ENCODE measurements at places on chromosomes 11 and 22.

- DNase-seq: no peak
- no peak overlapping the region for H3K4me3 ChIP-seq
- H3K27ac ChIP-seq: no peak overlapping the region
Measured at GRCh38 chr22:42313204-42313603, 42.8 kb upstream of the TCF20 start.

DNA sequence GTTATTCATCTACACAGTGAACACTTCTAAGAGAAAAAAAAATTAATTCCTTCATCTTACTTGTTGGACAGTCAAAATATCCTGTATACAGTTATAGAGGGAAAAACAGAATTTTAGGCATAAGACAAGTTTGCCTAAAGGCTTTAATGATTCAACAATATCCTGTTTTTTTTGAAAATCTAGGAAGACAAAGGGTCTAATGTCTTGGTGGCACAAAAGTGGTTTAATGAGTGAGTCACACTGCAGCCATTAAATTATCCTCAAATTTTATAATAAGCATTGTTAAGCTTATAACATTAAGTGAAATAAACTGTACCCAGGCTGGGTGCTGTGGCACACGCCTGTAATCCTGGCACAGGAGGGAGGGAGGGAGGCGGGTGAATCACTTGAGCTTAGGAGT is 72.9 kb downstream of the GAB2 start:
- no peak overlapping the region for H3K4me3 ChIP-seq
- no peaks in the 10 kb centered on the region for H3K4me1 ChIP-seq
- H3K36me3 ChIP-seq: no peaks in the 10 kb centered on the region
- no peak for DNase-seq
- no peaks in the 10 kb centered on the region for H3K27me3 ChIP-seq

- no peak for DNase-seq
- no peaks in the 10 kb centered on the region for H3K27me3 ChIP-seq
- no peak overlapping the region for H3K4me3 ChIP-seq
- no peaks in the 10 kb centered on the region for H3K4me1 ChIP-seq
- no peaks in the 10 kb centered on the region for H3K36me3 ChIP-seq
Measured at GRCh38 chr22:48528221-48528915, 1299.3 kb downstream of the BRD1 start.

- no peak for DNase-seq
- no peaks in the 10 kb centered on the region for H3K27me3 ChIP-seq
- no peaks in the 10 kb centered on the region for H3K36me3 ChIP-seq
- no peak overlapping the region for H3K27ac ChIP-seq
- H3K4me3 ChIP-seq: no peak overlapping the region
Measured at GRCh38 chr11:1502168-1502953, 15.8 kb upstream of the MOB2 start.

DNA sequence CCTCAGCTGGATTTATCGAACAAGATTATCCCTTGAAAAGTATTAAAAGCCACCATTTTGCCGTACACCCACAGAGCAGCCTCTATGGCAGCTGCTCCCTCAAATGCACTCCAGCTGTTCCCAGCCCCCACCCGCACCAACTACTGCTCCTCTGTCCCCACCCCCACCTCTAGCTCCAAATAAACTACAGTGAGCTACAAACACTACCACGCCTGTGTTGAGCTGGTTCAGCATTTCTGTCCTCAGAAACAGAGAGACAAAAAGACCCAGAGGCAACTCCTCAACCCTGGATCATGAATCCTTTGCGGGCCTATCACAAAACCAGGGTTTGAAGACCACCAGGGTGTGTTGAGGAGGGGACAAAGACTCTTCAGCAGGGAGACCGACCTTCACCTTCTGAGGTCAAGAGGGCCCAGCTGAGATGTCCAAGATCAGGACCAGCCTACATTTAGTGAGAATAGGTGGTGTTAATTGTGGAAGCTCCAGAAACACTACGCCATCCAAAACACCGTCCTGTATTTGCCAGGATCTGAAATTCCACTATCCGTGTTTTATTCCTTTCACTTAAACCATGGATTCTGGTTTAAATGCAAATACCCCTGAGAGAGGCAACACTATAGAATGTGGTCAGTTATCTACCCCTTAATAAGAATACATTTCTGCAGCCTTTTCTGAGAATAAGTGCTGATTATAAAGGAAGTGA is 195.9 kb downstream of the DSCAML1 start:
- no peak overlapping the region for H3K27ac ChIP-seq
- no peak for DNase-seq
- no peak overlapping the region for H3K4me3 ChIP-seq
- H3K36me3 ChIP-seq: no peaks in the 10 kb centered on the region

DNA sequence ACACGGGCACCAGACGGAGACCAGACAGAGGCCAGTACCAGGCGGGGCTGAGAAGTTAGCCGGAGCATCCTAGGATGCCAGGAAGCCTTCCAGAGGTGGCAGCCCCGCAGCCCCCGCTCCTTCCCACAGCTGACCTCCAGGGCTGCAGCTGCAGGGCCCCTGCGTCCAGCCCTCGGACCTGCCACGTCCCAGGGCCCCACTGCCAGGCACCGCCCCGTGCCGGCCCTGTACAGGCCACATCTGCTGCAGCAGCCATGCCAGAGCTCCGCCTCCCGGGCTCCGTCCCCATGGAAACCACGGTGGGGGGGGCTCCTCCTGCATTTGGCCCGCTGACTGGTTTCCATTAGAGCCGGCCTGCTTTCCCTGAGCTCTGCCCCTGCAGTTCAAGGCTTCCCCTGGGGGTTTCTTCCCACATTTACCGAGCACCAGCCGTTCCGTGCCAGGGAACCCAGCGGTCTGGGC is 62.5 kb upstream of the PPARA start:
- H3K4me1 ChIP-seq: no peaks in the 10 kb centered on the region
- no peak overlapping the region for H3K27ac ChIP-seq
- H3K36me3 ChIP-seq: peaks cover 17% of the 10 kb centered on the region
- H3K4me3 ChIP-seq: no peak overlapping the region
- no peaks in the 10 kb centered on the region for H3K27me3 ChIP-seq
- no peak for DNase-seq

- peaks cover 10% of the 10 kb centered on the region for H3K36me3 ChIP-seq
- DNase-seq: no peak
- H3K27me3 ChIP-seq: no peaks in the 10 kb centered on the region
Measured at GRCh38 chr11:2844996-2845395, 40.6 kb downstream of the CDKN1C start.

- no peak for DNase-seq
- H3K27me3 ChIP-seq: no peaks in the 10 kb centered on the region
- H3K27ac ChIP-seq: no peak overlapping the region
- H3K36me3 ChIP-seq: no peaks in the 10 kb centered on the region
- H3K4me3 ChIP-seq: no peak overlapping the region
Measured at GRCh38 chr11:113373306-113373705, 14.3 kb upstream of the ANKK1 start.

- no peaks in the 10 kb centered on the region for H3K27me3 ChIP-seq
- H3K4me1 ChIP-seq: no peaks in the 10 kb centered on the region
- no peaks in the 10 kb centered on the region for H3K36me3 ChIP-seq
- no peak overlapping the region for H3K4me3 ChIP-seq
Measured at GRCh38 chr11:85875505-85875904, 20.3 kb downstream of the CCDC83 start.

DNA sequence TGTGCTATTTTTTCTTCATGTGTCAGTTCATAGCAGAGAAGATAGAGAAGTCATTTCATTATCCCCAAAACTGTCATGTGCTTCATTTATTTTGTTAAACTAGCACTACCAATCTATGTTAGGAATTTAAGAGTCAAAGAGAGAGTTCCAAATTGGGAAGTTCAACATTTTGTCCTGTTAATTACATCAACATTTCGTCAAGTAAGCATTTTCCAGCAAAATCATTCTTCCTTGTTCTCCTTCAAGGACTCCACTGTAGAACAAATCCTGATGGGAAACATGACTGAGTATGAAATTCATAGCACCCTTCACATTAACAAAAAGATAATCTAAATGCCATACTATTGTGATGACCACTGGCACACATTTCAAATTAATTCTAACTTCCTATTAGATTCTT is 59.1 kb downstream of the PACSIN2 start:
- no peaks in the 10 kb centered on the region for H3K27me3 ChIP-seq
- no peak for DNase-seq
- H3K4me1 ChIP-seq: no peaks in the 10 kb centered on the region
- H3K4me3 ChIP-seq: no peak overlapping the region

DNA sequence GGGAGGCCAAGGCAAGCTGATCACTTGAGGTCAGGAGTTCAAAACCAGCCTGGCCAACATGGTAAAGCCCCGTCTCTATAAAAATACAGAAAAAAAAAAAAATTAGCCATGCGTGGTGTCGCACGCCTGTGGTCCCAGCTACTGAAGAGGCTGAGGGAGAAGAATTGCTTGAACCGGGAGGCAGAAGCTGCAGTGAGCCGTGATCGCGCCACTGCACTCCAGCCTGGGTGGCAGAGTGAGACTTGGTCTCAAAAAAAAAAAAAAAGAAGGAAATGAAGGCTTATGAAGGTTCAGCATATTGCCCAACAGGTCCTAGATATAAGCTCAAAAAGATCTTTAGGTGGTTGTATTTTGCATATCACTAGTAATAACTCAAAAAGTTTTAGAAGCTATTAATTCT is 10.2 kb downstream of the ATL3 start:
- H3K4me3 ChIP-seq: no peak overlapping the region
- H3K27ac ChIP-seq: no peak overlapping the region
- H3K4me1 ChIP-seq: no peaks in the 10 kb centered on the region
- DNase-seq: no peak

DNA sequence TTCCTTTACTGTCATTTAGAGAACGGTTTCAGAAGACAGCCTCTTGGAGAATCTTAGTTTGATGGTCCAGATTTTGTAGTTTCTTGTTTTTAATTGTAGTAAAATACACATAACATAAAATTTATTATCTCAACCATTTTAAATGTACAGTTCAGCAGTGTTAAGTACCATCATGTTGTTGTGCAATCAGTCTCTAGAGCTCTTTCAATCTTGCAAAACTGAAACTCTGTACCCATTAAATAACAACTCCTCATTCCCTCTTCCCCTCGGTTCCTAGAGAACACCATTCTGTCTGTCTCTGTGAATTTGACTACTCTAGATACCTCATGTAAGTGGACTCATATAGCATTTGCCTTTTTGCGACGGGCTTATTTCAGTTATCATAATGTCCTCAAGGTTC is 69.8 kb downstream of the GRIK4 start:
- no peak overlapping the region for H3K4me3 ChIP-seq
- H3K4me1 ChIP-seq: no peaks in the 10 kb centered on the region
- no peak overlapping the region for H3K27ac ChIP-seq

GRCh38 chr11:11672789-11673188 is 51.0 kb upstream of the GALNT18 start:
- no peaks in the 10 kb centered on the region for H3K27me3 ChIP-seq
- H3K36me3 ChIP-seq: no peaks in the 10 kb centered on the region
- H3K27ac ChIP-seq: no peak overlapping the region
- no peak overlapping the region for H3K4me3 ChIP-seq

GRCh38 chr22:44677353-44677840 is 24.6 kb upstream of the PRR5 start:
- H3K27ac ChIP-seq: no peak overlapping the region
- no peaks in the 10 kb centered on the region for H3K36me3 ChIP-seq
- no peaks in the 10 kb centered on the region for H3K4me1 ChIP-seq
- H3K4me3 ChIP-seq: no peak overlapping the region
- DNase-seq: no peak
